ENCODE measurements at places on chromosomes 4 and X. TPM values are rescaled to one million over a fixed set of nuclear protein-coding genes. Genes with fewer than 3 reads are reported as not detected.

- no peak for DNase-seq
Measured at GRCh38 chrX:119095936-119096335, 23.1 kb downstream of the CT47C1 start.

GRCh38 chr4:186483656-186484055 lies 71.7 kb downstream of the MTNR1A start:
- DNase-seq, result no peak

DNA sequence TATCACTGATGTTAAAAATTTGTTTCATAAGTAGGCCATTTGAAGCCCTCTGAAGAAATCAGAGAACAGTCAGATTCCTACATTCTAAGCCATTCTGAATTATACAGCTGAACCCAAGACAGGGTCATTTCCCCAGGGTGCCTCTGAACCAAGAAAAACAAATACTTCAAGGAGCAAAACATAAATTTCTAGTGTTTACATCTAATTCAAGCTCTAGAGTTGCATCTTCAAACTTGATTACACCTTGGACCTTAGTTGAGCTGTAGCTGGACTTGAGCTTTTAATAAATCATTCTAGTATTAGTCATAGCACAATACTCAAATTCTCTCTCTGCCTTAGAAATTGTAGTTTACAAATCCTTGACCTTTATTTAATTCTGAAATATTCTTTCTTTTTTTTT lies 87.6 kb upstream of the IL15 start:
- DNase-seq, result no peak

- no peak for DNase-seq
Measured at GRCh38 chrX:11647138-11647537, 18.6 kb downstream of the ARHGAP6 start.

GRCh38 chrX:47222751-47223350 lies 4.4 kb downstream of the CDK16 start:
- DNase-seq, result no peak

DNA sequence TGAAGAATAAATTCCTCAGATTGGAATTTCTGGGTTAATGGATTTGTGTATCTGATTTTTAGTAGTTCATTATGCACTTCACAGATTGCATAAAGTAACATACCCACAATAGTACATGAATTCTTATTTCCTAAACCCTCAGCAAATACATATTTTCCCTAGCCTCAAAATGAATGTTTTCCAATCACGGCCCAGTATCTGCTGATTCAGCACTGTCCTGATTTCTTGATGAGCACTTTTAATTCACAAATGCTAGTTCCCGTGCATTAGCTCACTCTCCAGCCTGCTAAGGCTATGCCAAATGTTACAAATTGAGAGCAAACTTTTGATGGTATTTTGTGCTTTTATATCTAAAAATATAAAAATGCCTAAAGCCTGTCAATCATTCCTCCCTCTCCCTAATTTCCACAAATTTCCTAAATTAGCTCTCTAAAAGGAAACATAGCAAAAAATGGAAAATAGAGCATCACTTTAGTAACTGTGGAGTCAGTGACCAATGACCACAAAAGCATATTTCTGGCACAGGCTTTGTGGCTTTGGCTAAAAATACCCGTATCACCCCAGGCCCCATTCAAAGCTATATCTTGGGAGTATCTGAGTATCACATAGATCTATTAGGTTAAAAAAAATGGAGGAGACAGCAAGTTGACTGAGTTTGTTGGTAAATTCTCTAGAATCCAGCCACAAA lies 75.5 kb downstream of the NAF1 start:
- no peak for DNase-seq

- DNase-seq, result no peak
Measured at GRCh38 chr4:23881674-23882337, 8.0 kb downstream of the PPARGC1A start.

DNA sequence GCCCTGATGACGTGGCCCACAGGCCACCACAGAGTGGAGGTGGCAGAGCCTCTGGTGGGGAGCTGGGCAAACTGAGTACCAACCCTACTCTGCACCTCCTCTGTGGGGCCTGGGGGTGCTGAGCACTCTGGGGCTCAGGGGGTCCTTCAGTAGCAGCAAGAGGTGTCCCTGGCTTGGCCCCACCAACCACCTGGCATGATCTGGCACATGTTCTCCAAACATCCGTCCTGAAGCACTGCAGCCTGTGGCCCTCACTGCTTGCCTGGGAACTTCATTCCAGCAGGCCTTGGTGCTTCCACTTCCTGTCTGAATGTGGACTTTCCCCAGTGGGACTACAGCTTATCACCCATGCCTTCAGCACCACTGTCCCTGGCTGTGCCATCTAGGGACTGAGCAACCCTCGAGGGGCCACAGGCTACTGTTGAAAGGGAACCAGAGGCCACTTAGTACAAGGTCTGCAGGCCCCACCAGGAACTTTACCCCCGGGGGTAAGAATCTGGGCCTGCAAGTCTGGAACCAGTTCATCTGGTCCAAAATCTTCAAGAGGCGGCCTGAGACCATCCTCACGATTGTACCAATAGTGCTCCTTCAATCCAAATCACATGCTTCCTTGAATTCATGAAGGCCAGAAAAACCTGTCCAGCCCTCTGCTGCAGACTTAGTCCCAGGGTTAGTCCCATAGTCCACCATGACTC lies 13.2 kb downstream of the TNIP2 start:
- DNase-seq, result no peak

DNA sequence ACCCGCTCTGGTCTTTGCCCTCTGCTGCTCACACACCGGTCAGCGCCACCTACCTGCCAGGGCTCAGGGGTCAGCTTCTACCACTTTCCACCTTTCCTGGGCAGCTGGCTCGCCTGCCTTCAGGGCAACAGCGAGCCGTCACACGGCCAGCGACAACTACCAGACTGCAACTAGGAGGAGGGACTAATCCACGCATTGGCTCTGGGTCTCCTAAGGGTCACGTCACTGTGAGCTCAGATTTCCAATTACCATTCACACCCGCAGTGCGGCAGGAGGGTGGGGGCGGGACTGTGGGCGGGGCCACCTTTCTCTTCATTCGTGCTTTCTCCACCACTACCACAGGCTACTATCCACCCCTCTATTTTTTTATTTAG lies at the start of gene BEX5:
TSS of gene BEX5 (minus strand) at position 172 of the 374 bp plus-strand sequence. CDS start 1,712 bp downstream, outside the sequence.
- DNase-seq, result peak; percentile 67

- DNase-seq, result no peak
Measured at GRCh38 chrX:97267396-97268181, 383.9 kb downstream of the RPA4 start.

- no peak for DNase-seq
Measured at GRCh38 chrX:143580266-143580665, 55.6 kb downstream of the SLITRK4 start.

DNA sequence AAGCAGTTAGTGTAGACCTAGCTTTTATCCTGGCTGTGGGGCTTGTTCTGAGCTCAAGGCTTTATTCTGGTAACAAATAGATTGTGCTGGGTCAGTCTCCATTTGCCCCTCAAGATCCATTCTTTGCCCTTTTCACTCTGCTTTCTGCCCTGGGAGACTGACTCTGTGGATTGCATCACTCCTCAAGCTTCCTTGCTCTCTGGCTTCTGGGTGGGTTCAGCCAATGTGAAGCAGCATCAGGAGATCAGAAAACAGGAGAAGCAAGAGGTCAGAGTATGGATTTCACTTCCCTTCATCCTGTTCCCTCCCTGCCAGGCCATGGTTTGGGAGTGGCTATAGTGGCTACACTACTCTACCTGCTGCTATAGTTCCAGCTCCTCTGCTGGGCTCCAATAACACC lies 184.1 kb upstream of the NDP start:
- DNase-seq, result no peak

DNA sequence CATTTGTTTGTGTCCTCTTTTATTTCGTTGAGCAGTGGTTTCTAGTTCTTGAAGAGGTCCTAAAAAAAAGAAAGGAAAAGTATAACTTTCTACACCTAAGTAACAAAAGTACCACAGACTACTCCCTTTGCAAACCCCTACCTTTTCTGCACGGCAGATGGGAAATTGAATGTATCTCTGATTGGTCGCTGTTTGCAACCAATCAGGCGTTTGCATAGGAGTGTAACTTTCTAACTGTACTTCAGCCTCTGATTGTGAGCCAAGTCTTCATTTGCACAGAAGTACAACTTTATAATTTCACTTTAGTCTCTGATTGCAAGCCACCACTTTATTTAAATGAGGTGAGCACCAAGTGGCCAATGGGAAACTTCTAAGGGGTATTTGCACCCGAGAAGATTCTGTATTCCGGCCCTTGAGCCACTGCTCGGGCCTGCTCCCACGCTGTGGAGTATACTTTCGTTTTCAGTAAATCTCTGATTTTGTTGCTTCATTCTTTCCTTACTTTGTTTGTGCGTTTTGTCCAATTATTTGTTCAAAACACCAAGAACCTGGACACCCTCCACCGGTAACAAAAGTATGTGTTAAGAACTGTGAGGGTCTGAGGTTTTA lies 40.3 kb upstream of the FHL1 start:
- no peak for DNase-seq

DNA sequence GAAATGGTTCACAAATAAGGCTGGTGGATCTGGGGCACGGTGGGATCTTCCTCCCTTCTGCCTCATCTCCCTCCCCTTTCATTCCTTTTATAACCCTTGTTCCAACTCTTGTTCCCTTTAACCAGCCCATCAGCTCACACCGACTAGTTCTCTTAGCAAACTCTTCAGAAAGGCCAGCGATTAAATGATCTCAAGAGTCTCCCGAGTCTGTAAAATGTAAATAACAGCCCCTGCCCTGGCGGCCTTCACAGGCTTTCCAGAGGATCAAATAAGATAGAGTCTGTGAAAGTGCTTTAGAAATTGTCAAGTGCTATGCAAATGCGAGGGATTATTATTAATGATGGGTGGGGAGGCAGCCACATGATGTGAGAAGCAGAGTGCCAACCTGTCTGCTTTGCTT lies 27.1 kb downstream of the TSC22D3 start:
- DNase-seq, result no peak

DNA sequence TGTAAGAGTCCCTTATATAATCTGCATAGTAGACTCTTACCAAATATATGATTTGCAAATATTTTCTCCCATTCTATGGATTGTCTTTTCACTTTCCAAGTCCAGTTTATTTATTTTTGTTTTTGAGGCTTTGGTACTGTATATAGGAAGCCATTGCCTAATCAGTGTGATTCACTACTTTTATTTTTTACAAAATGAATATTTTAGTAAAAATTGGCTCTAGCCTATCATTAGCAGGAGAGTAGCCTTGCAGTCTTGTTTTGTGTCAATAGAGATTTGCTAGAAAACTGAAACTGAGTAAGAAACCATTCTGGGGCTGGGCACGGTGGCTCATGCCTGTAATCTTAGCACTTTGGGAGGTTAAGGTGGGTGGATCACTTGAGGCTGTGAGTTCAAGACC lies 199.9 kb upstream of the MAB21L2 start:
- no peak for DNase-seq

- DNase-seq, result no peak
Measured at GRCh38 chr4:39706741-39707511, 9.0 kb downstream of the UBE2K start.

DNA sequence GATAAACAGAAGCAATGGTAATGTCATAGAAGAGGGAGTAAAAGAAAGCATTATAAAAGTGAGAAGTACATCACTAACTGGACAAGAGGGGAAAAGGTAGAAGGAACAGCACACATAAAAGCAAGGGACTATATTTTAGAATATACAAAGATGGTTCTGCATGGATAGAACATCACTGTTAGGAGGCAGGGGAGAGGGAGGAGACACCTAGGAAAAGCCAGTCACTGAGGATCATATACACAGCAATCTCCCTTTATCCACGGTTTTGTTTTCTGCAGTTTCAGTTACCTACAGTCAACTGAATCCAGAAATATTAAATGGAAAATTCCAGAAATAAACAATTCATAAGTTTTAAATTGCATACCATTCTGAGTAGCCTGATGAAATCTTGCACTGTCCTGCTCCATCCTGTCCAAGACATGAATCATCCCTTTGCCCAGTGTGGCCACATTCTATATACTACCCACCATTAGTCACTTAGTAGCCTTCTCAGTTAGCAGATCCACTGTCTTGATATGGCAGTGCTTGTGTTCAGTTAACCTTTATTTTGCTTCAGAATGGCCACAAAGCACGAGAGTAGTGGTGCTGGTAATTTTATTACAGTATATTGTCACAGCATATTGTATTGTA lies 74.2 kb downstream of the PPA2 start:
- no peak for DNase-seq

DNA sequence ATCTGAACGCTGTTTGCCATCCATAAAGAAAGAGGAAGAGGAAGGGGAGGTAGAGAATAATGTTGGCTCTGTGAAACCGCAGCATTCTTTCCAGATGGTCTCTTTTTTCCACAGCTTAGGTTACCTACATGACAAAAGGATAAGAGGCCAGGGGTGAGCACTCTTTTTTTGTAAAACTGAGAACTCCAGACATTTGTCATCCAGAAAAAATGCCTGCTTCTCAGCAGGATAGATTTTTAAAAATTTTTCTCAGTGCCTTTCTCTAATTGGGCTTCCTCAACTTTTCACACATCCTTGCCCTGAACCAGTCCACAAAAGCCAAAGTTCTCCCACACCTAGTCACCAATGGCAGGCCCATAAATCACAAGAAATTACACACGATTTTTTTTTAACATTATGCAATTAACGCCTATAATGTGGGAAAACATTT lies 158.1 kb upstream of the TENM3 start:
- DNase-seq, result no peak

OCRL gene
- 46.8 TPM for total RNA-seq

MAGEC3 gene
- 1.2 TPM for total RNA-seq

NR3C2 gene
- total RNA-seq, result 52.4 TPM

KDR gene
- total RNA-seq, result 11.0 TPM

TRPC3 gene
- 2.1 TPM for total RNA-seq

ENOX2 gene
- total RNA-seq, result 15.9 TPM

KLHL4 gene
- total RNA-seq, result 18.0 TPM

NONO gene
- total RNA-seq, result 149 TPM

Measured in dorsolateral prefrontal cortex (tissue), 122 donors.